ENCODE measurements at places on chromosomes 7 and 10.

DNA sequence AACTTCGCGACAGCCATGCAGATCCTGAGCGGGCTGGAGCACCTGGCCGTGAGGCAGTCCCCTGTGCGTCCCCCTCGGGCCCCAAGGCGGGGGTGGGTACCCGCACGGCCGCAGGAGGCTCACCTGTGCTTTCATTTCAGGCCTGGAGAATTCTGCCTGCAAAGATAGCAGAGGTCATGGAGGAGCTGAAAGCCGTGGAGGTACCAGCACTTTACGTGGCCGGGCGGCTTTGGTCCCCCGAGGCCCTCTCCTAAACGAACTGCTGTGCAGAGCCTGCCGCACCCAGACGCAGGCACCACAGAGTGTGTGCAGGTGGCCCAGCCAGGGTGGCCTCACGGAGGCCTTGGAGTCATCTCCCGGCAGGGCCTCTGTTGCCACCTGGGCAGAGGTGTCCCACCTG is 11.1 kb upstream of the UTF1 start:
- no peak for DNase-seq

- peak; percentile 7 for DNase-seq
These were observed 3.5 kb upstream of the GNGT1 start for GRCh38 chr7:93902777-93903423.

GRCh38 chr10:85614566-85614965 is 752.0 kb downstream of the GRID1 start:
- DNase-seq = no peak

- no peak for DNase-seq
These were observed 215.7 kb upstream of the CDC14C start for GRCh38 chr7:48708635-48709034.

DNA sequence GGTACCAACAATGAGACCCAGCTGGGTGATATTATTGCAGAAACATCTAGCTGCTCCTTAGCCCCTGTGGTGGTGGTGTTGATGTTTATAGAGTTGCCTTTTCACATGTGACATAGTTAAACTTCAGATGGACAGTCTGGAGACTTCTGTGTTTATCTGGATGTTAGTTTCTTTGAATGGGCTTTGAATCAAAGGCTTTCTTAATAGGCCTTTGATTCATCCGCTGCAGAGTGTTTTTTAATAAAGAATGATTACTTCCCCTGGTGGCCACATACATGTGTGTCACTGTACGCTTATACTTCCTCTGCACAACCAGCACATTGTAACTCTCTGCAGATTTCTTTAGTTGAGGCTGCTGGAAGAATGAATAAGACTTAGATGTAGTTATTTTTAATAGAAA is 221.0 kb downstream of the DYNC1I1 start:
- no peak for DNase-seq

- no peak for DNase-seq
These were observed 43.1 kb downstream of the FEZF1 start for GRCh38 chr7:122261442-122261841.

DNA sequence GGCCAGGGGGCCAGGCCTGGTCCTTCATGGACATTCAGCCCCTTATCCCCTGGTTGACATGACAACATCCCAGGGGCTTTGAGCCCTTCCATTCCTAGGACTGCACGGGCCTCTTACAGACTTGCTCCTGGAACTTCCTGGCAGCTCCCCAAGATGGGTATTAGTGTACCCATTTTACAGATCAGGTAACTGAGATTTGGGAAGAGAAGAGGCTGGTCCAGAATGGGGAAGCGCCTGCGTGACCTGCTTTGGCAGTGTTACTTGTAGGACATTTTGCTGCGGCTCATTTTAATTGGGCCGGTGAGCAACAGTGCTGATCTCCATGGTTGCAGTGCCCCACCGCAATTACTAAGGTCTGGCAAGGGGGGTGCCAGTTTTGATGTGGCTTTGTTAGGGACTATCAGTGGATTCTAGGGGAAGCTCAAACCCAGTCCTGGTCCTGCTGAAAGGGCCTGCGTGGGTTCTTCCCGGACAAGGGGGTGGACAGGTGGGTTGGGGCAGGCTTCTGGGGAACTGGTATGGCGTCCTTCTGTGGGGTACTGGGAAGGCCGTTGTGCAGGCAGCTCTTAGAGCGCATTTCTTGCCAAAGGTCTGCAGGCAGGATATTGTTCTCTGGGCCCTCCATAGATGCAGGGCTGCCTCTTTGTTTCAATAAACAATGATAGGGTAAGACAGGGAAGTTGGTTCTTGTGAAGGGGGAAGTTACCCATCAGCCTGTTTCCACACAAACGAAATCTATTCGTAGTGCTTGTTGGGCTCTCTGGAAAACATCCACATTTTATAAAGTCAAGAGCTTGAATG is 137.6 kb downstream of the RGS10 start:
- peak; percentile 28 for DNase-seq

DNA sequence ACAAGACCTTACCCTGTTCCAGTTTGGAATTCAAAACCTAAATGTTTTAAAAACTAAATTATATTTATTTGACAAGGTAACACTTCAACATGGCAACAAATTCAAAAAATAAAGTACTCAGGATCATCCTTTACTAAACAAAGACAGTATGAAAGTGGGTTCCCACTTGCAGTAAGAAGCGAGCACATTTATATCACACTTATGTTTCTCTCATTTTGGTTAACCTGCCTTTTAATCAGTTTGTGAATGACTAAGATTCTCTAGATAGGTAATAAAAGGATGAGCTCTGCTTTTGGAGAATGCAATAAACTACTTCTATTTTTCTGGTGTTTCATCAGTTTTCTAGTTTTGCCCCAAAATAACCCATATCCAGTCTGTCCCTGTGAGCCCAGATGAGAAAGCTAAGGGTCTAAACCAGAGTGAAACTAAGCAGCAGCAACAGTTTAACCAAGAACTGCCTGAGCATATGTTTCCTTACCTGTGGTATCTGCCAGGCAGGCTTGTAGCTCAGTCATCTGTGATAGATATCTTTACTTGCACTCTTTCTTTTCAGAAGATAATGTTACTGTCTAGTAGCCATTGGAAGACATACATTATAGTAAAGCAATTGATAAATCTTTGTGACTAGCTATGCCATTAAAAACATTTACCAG is 64.1 kb downstream of the ABLIM1 start:
- DNase-seq = no peak

DNA sequence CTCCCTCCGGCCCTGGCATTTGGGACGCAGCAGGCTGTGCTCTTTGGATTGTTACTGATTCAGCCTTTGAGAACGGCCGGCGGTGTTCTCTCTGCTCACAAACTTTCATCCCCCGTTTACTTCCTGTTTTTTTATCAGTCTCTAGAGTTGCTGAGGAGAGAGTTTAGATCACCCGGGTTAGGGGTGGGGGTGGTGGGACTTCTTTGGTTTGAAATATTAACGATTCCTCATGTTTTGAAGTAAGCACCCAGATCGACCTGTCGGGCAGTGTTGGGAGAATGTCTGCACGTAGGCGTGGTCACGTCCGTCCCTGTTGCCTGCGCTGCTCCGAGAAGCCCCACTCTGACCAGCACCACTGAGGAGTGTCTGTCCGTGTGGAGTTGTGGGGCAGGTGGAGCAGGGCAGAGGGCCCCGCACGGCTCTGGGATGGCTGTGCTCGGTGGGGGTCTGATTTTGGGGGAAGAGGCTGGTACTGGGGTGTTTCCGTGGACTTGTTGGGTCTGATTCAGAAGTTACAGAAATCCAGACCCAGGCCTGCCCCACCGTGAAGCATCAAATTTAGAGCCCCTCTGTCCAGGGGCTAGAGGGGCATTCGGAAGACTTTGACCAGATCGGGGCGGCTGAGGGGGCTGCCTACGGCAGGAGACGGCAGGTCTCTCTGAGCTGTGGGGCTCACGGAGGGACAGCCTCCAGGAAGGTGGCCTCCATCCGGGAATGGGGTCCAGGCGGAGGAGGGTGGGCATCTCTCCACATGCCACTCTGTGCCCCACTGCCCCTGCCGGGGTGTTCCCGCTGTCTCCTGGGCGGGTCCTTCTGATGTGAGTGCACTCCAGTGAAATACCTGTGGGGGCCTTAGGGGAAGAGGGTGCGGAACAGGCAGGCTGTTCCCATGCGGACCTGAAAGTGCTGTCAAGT is 7.4 kb downstream of the INPP5A start:
- DNase-seq = no peak

DNA sequence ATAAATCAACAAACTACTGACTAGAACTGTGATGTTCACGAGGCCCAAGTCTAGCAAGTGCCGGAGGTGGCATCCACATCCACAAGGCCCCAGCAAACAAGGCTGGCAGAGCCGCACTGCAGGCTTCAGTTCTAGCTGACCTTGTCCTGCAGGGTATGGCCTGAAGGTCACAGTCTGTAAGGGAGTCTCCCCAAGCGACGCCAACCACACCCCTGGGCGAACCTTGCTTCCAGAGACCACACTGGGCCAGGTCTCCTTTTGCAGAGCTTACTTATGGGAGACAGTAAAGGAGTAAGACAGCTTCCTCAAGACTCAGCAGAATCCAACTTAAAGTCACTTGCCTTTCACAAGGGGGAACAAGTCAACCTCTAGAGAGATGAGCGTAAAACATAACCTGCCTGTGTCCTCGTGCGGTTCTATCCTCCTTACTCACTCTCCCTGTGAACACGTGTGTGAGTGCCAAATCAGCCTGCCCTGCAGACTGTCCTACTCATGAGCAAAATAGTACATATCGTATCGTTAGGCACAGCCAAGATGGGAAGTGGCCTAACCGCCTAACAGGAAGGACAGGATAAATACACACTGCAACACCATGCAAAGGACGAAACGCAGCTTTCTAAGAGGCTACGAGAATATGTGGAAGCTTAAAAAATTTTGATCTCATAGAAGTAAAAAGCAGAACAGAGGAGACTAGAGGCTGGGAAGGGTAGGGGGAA is 22.7 kb downstream of the FAM53B start:
- DNase-seq = peak; percentile 81

GRCh38 chr10:85642082-85642420 is 724.5 kb downstream of the GRID1 start:
- no peak for DNase-seq

- no peak for DNase-seq
These were observed 67.7 kb downstream of the CASD1 start for GRCh38 chr7:94577357-94577756.

- no peak for DNase-seq
These were observed 629.0 kb upstream of the IGFBP3 start for GRCh38 chr7:46549892-46550639.

DNA sequence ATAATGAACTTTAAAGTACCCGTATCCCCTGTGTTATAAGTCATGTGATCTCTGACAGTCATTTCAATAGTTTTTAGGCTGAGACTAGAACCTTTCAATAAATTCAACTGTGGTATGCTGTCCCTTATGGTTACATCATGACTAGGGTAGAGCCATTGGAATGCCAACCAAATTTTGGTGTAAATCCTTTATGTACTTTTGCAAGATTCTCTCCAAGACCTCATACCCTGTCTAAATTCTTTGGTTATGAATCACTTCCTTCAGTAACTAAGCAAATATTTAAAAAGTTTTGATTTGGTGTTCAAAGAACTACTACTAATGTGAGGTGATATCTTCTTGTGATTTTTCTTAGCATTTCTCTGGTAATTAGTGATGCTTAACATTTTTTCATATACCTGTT is 20.8 kb upstream of the OR6B1 start:
- DNase-seq = no peak

- DNase-seq = peak; percentile 46
These were observed 154.0 kb downstream of the REEP3 start for GRCh38 chr10:63675171-63675570.

GRCh38 chr7:92909686-92910475 is 73.5 kb upstream of the CDK6 start:
- DNase-seq = no peak

- no peak for DNase-seq
These were observed 230.9 kb downstream of the PARD3 start for GRCh38 chr10:34584164-34584563.

DNA sequence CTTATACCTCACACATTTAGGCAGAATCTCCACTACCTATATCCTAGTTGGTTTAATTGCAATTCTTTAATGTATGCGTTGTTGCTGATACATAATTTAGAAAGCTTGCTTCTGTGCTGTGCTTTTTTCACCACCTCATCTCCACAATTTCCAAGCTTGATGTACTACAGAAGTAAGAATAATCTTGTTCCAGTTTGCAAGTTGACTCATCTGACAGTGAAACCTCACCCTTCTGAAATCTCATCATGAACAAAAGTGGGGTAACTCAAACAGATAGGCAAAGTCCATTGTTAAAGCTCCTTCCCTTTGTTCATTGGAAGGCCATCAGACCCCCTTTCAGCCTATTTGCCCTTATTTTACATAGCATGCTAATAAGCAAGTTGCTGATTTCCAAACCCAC is 13.6 kb downstream of the EIF4EBP2 start:
- no peak for DNase-seq
